Right renal cortex interstitium (tissue), 3 donors: ENCODE measurements at places on chromosomes 7 and 10.

DNA sequence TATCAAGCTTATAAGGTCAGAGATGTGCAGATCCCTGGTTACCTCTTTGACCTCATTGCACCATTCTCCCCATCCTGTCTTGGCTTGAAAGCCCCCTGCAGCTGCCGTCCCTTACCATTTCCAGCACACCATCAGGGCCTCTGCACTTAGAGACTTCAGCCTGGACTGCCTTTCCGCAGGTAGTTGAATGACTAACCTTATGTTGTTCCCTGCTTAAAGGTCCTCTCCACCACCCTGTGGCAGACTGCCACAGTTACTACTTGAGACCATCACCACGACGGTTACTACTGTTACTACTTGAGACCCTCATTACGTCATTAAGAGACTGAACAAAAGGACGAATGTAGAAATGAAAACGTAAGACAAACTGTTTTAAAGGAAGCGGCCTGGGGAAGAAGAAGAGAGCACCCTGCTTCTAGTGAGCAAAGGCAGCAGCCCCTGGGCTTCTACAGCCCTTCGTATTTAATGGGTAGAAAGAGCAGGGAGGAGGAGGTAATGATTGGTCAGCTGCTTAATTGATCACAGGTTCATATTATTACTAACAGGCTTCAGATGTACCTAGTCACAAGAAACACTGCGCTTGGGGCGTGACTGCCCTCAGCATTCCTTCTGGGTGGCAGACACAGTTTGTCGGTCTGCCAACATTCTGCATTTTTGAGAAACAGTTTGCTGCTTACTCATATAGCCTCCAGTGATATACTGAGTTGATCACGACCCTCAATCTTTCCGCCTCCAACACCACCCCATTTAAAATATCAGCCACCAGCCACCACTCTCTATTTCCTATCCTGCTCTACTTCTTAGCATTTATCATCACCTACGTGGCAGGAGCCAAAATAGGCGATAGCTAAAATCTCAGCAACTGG, 74.1 kb upstream of the PARD3 start:
- DNase-seq = no peak

GRCh38 chr7:45699015-45699309, 124.8 kb downstream of the ADCY1 start:
- no peak for DNase-seq

- DNase-seq = no peak
Observed at GRCh38 chr7:152893801-152894294, 134.3 kb downstream of the ACTR3B start.

GRCh38 chr10:45424668-45425404, 50.8 kb downstream of the ALOX5 start:
- no peak for DNase-seq

- DNase-seq = no peak
Observed at GRCh38 chr7:38858259-38858884, 50.6 kb downstream of the VPS41 start.

DNA sequence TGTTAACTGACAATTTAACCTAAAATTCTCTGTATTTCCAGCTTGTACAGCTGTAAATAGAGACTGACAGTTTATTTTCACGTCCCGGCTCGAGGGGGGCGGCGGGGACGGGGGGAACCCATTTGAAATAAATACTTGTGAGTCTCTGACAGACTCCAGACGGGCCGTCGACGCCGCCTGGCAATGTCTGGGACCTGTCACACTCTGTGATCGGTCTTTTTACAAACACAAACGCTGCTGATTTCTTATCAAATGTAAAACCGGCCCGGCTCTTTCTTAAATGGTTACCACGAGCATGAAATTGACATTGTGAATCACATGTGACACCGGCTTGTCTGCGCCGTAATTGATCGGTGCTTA, 57.0 kb downstream of the UNCX start:
- no peak for DNase-seq

DNA sequence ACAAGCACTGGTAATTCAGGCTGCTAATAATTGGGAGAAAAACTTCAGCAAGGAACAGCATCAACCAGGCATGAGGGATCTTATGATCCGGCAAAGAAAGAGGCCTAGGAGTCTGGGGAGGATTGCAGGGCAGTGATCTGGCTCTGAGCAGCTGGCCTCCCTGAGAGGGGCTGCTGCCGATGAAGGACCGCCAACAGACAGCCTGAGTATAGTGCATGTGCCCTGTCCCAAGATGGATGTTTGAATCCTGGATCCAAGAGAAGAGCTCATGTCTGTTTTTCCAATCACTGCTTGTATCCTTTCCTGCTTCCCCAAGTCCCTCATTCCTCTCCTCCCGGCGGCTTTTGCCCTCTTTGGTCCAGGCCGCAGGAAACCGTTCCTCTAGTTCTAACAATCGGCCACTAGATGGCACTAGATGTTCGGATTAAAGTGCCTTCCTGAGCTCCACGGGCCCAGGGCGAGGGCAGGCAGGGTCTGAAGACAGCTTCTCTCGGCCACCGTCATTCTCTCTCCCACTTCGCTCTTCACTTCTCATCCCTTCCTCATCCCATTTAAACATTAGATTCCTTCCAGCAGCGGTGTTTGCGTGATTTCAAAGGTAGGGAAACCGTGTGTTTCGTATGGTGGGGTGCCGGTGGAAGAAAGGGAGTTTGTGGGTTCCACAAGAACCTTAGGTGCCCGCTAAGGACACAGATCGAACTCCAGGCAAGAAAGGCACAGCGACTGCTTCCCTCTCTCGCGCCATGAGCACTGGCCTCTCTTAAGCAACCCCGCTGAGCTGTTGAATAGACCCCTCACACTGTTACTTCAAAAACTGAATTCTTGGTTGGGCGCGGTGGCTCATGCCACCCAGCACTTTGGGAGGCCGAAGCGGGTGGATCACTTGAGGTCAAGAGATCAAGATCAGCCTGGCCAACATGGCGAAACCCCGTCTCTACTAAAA, 82.4 kb downstream of the ADCYAP1R1 start:
- peak; percentile 62 for DNase-seq
